NCI-H526 treated with DMSO at 0.1 percent for 48 hours (cell line): ENCODE measurements at places on chromosomes 5 and 9.

DNA sequence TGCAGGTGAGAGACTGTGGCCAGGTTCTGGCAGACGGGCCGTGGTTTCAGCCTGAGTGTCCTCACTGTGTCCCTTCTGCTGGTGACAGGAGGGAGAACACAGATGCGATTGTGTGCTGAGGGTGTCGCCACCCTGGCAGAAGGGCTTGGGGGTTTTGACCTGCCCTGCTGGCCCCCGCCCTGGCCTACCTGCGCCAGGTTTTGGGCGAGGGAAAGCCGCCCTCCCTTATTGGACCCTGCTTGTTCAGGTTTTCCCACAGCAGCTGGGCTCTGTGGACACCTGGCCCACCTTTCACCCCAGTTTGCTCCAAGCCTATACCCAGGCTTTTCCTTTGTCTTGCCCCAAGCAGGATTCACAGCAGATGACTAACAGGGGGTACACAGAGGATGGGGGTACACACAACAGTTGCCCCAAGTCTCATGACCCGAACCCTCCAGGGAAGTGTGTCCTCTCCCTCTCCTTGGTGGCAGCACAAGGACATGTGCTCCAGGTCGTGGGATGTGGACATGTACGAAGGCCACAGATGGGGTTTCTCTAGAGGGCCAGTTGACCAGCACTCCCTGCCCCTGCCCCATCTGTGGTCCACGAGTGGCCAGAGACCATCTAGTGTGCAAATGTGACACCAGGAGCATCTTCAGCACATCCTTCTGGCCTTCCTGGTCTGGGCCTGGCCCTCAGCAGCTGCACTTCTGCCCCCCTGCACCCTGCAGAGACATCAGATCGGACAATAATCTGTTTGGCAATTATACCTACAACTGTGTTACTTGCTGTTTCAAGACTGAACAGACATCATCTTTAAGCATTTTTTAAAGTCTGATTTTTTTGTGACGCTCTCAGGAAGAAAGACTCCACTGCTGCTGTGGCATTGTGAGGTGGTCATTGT, 265.8 kb upstream of the IRX4 start:
- DNase-seq, result no peak

DNA sequence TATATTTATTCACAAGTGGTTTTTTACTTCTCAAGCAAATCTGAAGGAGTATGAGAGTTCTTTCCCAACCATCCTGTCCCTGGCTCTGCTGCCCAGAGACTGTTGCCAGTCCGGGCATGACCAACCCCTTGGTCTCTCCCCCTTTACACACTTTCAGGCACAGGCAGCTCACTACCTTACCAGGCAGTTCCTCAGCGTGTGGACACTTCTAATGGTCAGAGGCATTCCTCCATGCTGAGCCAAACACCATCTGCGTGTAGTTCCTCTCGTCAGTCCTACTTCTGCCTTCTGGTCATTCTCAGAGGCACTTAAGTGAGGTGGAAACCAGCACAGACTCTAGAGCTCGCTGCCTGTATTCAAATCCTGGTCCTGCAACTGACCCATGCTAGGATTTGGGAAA, 56.1 kb downstream of the TSTD2 start:
- no peak for DNase-seq

DNA sequence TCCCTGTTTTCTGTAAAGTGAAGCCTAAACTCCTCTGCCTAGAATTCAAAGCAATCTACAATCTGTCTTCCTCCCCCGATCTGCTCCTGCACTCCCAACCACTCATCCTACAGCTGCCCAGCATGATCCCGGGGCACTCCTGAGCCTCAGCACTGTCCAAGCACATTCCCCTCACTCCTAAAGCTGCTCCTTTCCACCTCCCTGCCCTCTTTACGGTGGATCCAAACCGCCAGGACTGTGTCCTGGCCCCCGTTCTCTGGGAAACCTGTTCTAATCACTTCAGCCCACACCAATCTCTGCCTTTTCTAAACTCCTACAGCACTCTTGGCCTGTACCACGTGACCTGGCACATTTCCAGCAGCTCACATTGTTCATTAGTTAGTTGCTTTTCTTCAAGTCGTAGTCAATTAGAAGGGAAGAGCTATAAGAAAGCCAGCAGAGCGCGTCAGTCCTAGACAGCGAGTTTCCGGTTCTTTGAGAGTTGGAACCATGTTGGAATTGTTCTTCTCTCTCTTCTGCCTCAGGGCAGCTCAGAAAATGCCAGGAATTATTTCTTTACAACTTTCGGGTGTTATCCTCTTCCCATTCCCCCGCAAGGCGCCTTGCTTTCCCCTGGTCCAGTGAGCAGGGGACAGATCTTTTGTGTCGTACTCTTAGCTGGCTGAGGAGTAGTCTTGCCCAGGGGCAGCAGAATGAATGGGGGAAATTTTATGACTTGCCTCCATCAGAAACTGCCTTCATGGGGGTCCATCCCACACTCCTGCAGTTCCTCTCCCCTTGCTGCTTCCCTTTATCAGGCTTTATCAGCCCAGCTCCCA, 60.7 kb downstream of the NRG2 start:
- DNase-seq, result no peak

DNA sequence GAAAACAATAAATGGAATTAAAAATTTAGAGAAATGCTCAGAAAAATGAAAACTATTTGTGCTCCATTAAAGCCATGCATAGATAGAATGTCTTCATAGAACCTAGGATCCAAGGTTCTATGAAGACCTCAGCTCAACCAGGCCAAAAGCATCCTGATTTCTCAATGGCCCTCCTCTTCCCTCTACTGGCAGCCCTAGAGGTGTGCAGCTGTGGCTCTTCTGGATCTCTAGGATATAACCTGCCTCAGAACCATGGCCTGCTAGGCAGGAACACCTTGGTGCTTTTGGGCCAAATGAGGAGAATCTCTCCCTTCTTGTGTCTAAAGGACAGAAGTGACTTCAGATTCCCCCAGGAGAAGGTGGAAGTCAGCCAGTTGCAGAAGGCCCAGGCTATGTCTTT, 15.1 kb downstream of the IFNA1 start:
- no peak for DNase-seq

- no peak for DNase-seq
These were observed 18.8 kb upstream of the TEK start for GRCh38 chr9:27090231-27090630.
